ENCODE measurements at places on chromosomes 2 and 18.

GRCh38 chr2:205706769-205707381, 24.6 kb downstream of the NRP2 start:
- DNase-seq = peak; percentile 88

- DNase-seq = no peak
Measured at GRCh38 chr2:20334605-20335203, 15.9 kb downstream of the PUM2 start.

DNA sequence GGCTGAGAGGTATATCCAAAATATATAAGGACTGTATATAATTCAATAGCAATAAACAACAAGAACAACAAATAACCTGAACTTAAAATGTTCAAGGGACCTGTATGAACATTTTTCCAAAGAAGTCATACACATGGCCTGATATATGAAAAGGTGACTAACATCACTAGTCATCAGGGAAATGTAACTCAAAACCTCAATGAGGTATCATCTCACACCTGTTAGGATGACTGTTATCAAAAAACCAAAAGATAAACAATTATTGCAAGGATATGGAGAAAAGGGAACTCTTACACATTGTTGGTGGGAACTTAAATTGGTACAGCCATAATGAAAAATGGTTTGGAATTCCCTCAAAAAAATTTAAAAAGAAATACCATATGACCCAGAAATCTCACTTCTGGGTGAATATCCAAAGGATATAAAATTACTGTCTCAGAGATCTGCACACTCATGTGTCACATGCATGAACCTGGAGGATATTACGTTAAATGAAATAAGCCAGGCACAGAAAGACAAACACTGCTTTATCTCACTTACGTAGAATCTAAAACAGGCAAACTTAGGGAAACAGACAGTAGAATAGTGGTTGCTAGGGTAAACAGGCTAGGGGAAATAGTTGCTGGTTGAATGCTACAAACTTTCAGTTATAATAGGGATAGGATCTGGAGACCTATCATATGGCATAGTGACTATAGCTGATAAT, 334.5 kb upstream of the MMADHC start:
- no peak for DNase-seq

DNA sequence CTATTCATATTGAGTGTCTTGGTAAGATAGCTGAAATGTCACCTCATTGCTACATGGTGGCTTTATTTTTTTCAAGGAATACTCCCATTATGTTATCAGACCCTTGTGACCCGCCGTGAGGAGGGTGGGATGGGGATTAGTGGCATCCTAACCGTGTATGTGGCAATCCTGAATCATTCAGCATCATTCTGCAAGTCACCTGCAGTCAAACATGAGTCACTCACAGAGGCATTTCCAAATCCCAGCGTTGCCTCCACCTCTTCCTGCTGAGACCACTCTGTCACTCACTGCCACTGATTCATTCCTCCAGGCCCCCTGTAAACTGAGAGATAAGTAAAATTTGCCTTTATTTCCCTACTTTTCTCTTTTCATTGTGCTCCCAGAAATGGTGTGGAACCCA, 307.4 kb upstream of the KLHL29 start:
- peak; percentile 63 for DNase-seq

DNA sequence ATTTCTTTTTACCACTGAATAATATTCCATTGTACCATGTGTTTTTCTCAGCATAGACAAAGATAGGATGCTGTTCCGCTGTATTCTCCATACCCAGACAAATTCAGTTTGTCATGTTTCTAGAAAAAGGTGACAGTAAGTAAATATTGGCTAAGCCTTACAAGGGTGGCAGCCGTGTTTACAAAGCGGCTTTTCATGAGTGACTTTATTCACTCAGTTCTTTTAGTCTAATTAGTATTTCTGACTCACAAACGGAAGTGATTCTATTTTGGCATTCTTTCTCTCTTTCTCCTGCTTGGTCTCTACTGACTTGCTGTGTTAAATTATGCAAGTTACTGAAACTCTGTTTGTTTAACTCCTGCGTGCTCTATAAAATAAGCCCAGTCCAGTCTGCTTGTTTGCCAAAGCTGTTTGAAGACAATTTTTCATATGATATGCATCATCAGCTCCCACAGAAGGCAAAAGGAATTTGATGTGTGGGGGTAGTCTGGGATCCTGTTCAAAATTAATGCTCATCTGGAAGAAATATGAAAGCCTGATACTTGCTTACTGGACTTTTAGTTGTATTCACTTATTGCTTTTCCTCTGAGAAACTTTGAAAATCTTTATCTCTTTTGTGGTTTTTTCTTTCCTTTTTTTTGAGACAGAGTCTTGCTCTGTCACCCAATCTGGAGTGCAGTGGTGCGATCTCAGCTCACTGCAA, 2.3 kb upstream of the PLEKHH2 start:
- no peak for DNase-seq

GRCh38 chr2:233840520-233840919, 13.8 kb downstream of the HJURP start:
- no peak for DNase-seq

GRCh38 chr2:71526975-71527374, 73.6 kb downstream of the DYSF start:
- DNase-seq = peak; percentile 33

- DNase-seq = no peak
Measured at GRCh38 chr18:56825878-56826277, 174.7 kb downstream of the WDR7 start.

GRCh38 chr18:22088029-22088428, 81.4 kb upstream of the GATA6 start:
- no peak for DNase-seq

DNA sequence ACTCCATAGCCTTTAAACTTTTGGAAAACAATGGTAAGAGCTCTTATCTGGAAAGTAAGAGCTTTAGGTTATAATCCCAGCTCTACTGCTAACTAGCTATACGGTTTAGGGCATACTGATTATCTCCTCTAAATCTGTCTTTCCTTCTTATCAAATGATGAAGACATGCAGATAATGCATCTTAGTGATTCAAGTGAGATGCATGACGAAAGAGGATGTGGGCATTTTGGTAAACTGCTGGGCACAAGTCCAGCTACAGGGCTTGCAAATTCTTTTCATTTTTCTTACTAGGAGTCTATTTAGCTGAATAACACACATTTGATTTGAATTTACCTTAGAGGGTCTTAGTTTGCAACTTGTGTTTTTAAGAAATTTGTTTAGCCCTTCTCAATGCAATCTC, 1604.8 kb upstream of the ZEB2 start:
- no peak for DNase-seq

GRCh38 chr2:159907909-159908308, 109.9 kb upstream of the CD302 start:
- no peak for DNase-seq

- no peak for DNase-seq
Measured at GRCh38 chr18:30093376-30093775, 949.2 kb downstream of the DSC3 start.

GRCh38 chr18:35776473-35776872, 194.9 kb downstream of the GALNT1 start:
- no peak for DNase-seq

DNA sequence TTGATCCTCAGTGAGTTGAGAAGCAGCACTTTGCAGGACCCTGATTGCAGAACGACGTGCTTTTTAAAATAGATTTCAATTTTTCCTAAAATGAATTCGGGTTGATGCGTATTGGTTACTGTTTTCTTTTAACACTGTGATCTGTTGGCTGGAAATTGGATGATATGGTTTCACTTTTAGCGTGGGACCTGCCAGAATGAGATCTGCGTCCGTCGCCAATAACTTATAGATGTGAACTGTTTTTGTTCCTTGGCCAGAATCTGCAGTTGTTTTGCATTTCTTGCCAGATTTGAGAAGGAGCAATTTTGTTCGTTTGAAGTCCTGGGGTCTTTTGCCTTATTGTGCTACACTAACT, 703 bp downstream of the UGGT1 start:
- no peak for DNase-seq

GRCh38 chr2:74715081-74715791, 61.2 kb downstream of the SEMA4F start:
- peak; percentile 89 for DNase-seq

- no peak for DNase-seq
Measured at GRCh38 chr18:42445359-42445758, 490.3 kb downstream of the PIK3C3 start.

- no peak for DNase-seq
Measured at GRCh38 chr2:127961729-127962128, 66.1 kb downstream of the SAP130 start.

- DNase-seq = no peak
Measured at GRCh38 chr2:16655905-16656642, 9.6 kb downstream of the CYRIA start.

- DNase-seq = peak; percentile 90
Measured at GRCh38 chr2:191488135-191488534, 189.8 kb upstream of the NABP1 start.

DNA sequence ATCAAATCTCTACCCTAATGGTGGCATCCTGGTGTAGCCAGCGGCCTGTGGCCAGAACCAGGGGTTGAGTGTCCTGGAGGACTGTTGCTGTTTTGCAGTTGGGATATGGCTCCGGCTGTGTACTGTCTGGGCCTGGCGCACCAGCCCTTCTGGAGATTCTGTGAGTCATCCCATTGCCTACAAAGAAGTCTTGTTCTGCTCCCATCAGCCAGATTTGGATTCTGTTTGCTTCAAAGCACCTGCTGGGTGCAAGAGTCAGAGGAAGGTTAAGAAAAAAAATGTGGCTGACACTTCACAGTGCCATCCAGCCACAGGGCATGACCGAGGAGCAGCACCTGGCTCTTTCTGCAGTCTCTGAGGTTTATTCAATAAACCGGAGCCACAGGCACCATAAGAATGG, 41.0 kb upstream of the ASAP2 start:
- peak; percentile 95 for DNase-seq

DNA sequence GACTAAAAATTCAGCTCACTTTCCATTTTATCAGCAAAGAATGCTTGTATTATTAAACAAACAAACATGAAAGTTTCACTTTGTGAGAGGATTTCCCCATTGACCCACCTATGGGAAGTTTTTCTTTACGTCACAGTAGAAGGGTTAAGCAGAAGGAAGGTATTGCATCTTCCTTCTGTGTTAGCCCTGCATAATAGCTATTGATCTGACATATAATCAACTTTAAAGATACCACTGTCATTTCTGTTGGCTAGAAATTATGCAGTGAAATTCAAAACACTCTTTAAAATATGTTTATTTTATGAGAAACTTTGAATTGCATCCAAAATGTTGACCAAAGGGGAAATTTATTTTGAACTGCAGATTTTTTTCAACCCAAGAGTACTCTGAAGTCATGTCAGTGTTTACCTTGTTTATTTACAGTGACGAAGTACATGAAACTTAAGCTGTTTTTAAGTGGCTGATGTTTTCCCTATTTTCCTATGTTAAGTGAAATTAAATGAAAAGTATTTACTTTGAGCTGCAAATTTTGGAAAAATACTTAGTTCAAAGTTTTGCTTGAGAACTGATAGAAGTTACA, 566.4 kb downstream of the ZEB2 start:
- DNase-seq = no peak

- DNase-seq = no peak
Measured at GRCh38 chr2:239019183-239019581, 171.3 kb downstream of the TWIST2 start.

- DNase-seq = peak; percentile 90
Measured at GRCh38 chr2:34012715-34013302, 413.7 kb upstream of the FAM98A start.

DNA sequence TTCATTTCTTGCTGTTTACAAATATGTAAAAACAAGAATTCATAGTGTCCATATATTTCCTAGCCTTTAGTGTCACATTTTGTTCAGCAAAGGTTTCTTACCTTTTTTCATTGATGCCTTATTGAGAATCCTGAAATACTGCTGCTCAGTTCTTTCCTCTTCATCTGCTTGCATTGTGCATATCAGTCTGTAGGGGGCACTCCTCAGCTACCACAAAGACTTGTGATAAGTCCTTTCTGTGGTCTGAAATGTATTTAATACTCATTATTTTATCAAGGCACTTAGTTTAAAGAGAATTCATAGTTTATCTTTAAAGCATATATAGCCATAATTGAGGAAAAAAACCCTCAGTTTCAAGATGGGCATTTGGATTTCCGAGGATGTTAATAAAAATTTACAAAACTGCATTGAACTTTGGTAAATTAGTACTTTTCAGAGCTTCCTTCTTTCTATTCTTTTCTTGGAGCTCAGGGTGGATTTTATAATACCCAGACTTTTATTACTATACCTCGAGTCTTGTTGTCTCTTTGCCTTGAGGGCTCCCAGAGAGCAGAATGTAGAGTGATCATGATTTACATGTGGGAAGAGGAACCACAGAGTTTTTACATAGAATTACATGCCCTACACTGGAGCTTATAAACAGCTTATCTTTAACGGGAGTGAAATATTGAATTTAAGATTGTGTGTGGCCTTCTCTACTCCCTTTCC, 570.1 kb downstream of the PLCL1 start:
- peak; percentile 71 for DNase-seq

GRCh38 chr2:200317975-200318374, 11.5 kb downstream of the SPATS2L start:
- DNase-seq = no peak

DNA sequence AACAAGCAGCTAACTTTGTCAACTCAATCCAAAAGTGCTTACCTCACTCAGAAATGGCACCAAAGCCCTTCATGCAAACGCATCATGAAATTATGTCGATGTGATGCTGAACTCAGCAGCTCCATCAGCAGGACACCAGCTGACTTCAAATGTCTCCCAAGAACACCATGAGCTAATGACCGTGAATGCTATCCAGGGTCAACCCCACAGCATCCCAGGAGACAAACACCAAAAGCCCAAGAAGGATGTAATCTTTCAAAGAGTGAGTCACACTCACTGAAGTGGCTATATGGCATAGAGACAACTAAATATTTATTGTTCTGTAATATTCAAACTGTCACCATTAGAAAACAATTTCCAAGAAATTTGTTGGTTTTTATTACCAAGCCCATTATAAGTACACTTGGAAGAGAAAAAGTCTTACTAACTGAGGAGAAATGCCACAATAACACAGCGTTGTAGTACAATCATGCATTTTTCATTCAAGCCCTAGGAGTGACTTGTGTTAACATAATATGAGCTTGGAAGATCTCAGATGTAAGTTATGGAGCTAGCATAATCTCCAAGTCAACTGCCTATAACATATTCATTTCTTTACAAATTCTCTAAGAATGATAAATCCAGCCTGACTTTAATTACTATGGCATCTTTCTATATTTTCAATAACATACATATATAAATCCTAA, 165.0 kb upstream of the CCDC68 start:
- DNase-seq = no peak

DNA sequence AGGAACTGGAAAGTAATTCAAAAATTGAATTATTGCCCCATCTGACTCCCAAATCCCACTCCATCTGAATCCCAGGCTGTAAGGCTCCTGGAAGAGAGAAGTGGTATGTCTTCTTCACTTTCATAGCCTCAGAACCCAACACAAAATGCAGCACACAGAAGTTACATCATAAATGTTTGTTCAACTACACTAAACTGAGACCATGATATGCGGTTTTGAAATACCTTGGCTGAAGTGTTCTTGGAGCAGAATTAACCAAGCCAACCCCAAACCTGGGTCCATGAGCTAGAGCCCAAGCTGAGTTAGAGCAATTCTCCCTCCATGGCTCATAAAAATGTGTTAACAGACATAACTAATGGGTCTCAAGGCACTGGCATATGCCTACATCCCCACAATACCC, 23.3 kb downstream of the NEB start:
- DNase-seq = no peak

GRCh38 chr2:98359986-98360385, 13.7 kb downstream of the CNGA3 start:
- DNase-seq = peak; percentile 29

- DNase-seq = no peak
Measured at GRCh38 chr2:215662715-215663114, 226.8 kb upstream of the FN1 start.

All from islet precursor cell (in vitro differentiated cells).